ENCODE measurements at places on chromosomes 7 and 10.
A peak's percentile ranks its signal among the peaks of the same experiment; 100 is the strongest.

DNA sequence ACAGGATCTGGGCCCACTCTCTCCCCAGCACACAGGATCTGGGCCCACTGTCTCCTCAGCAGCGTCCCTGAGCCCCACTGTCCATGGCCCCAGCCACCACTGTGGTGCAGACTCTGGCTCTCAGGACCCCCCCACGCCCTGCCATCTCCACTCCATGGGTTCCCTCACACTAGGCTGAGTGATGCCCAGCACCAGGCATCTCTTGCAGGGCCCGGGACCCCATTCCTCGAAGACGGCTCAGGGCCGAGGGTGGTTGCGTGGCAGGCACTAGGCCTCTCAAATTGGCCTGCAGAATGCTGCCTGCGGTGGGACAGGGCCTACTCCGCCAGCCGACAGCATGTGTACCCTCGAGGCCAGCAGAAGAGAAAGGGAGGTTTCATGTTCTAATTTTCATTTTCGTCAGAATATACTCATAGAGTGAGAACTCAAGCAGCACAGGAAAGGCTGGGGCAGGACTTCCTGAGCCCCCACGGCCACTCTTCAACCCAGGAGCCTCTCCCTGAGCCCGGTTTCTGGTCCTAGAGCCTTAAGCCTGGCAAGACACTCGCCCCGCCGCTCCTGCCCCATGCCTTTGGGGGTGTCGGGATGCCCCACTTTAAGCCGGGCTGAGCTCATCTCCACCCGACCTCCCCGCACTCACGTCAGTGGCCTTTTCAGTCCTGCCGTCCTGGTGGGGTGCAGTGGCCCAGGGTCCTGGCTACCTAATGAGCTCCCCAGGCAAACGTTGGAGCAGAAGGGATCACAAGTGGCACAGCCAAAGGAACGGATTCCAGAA is 44.0 kb downstream of the PWWP2B start:
- no peaks in the 10 kb centered on the region for H3K36me3 ChIP-seq
- H3K4me3 ChIP-seq: no peak overlapping the region
- no peak overlapping the region for H3K27ac ChIP-seq
- H3K4me1 ChIP-seq: no peaks in the 10 kb centered on the region
- no peaks in the 10 kb centered on the region for H3K27me3 ChIP-seq

DNA sequence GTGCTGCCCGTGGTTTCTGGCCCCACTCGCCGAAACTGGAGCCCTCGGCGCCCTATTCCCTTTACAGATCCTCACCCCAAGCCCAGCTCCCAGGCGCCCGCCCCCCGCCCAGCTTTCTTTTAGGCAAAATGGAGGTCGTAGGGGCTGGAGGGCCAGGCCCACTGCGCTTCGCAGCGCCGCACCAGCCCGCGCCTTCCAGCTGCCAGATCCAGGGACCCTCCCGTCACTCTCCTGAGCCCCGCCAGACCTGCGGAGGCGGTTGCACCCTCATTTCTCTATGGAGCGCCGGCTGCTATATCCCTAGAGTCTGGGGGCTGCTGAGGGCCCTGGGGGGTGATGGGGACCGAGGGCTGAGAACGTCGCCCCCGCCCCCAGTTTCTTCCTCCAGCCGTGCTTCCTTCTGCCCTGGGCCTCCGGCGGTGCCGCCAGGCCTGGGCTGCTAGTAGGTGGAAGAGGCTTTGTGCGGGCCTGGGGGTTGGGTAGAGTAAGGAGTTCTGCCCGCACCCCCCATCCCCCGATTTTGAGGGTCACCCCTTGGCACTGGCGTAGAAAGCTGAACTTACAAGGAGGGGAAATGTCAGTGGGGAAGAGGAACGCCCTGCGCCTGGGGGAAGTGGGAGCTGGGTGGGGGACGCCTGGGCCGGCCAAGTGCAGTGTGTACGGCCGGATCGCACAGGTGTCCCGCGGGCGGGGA is 1.0 kb downstream of the GNB2 start:
- no peaks in the 10 kb centered on the region for H3K4me1 ChIP-seq
- H3K27me3 ChIP-seq: no peaks in the 10 kb centered on the region
- no peak for DNase-seq
- peak overlapping the region; percentile 99 for H3K27ac ChIP-seq

GRCh38 chr7:85204061-85204460 is 17.2 kb upstream of the SEMA3D start:
- no peak for DNase-seq
- H3K4me3 ChIP-seq: no peak overlapping the region
- no peak overlapping the region for H3K27ac ChIP-seq
- no peaks in the 10 kb centered on the region for H3K36me3 ChIP-seq
- H3K4me1 ChIP-seq: no peaks in the 10 kb centered on the region
- H3K27me3 ChIP-seq: no peaks in the 10 kb centered on the region

GRCh38 chr10:45594276-45595157 is 78.1 kb downstream of the ZFAND4 start:
- H3K27me3 ChIP-seq: peaks cover 4% of the 10 kb centered on the region
- H3K4me3 ChIP-seq: peak overlapping the region; percentile 81
- DNase-seq: peak; percentile 89
- no peaks in the 10 kb centered on the region for H3K36me3 ChIP-seq
